Stimulated activated CD4-positive, alpha-beta T cell treated with anti-CD3 and anti-CD28 coated beads, TNF-alpha, amount 100 ng/mL, for 24 hours (primary cell): ENCODE measurements at places on chromosomes 16 and 17.

DNA sequence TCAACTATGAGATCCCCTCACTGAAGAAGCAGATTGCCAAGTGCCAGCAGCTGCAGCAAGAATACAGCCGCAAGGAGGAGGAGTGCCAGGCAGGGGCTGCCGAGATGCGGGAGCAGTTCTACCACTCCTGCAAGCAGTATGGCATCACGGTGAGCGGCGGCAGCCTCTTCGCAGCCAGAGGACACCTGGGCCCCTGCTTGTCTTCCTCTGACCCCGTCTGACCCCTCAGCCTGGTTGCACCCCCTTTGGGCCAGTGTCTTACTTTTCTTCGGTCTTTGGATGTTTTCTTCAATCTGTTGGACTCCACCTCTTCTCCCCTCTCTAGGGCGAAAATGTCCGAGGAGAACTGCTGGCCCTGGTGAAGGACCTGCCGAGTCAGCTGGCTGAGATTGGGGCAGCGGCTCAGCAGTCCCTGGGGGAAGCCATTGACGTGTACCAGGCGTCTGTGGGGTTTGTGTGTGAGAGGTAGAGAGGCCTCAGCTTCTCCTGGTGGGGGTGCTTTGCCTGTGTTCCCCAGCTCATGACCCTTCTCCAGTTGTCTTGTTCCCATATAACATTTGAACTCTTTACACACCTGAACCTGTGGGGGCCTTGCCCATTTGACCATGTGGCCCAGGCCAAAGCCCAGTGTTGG lies 4.4 kb downstream of the CDK5RAP3 start:
- DNase-seq, result no peak

DNA sequence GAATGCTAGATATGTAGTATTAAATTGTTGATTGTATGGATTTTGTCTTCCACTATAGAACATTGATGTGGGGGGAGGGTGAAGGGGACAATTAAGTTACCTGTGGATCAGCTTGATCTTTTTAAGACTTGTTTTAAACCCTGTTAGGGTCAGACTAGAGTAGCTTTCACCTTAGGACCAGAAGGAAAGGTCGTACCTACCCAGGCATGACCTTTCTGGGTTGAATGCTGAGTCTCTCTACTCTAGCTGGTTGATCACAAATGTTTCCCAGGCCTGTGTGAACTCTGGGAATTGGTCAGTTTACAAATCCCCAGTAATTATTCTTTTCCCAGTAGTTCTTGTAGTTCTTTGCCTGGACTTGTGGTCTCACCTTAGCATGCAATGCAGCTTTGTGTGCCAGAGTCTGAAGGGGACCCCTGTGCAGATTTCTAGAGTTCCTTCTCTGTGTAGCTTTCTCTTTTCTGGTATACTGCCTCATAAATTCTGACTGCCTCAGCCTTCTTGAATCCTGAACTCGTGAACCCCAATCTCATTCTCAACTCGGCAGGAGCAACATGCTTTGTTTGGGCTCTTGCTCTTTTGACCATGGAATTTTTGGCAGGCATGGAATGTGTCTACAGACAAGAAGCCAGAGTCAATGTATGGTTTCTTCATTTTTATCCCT lies 54.1 kb downstream of the VMP1 start:
- no peak for DNase-seq

DNA sequence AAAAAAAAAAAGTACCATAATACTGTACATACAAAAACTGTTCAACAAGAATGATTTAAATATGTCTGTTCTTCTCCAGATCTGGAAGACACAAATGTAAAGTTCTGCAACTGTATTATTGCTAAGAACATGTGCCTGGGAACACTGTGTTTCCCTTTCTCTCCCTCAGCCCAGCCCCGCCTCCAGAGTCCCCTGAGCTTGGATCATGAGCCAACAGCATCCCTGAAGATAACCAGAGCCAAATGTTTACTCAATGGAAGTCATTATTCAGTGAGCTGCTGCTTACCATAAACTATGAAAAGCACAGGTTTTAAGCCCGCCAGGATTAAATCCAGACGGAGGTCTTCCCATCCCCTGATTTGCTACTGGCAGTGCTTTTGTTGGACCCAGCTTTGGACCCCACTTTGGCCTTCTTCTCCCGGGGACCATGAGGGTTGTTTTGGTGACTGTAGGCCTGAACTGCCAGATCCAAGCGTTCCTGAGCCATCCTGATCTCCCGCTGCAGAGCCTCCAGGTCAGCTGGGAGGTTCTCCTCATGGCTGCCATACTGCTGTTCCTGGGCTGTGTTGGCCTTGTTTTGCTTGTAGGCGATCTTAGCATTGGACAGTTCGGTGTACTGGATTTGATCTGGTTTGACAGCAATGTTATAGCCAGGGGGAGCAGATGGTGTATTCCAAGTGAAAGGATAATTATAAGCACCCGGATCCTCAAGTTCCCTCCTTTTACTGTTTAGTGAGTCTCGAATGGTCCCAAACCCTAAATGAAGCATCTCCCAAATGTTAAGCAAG lies 25.6 kb downstream of the GJC1 start:
- no peak for DNase-seq

DNA sequence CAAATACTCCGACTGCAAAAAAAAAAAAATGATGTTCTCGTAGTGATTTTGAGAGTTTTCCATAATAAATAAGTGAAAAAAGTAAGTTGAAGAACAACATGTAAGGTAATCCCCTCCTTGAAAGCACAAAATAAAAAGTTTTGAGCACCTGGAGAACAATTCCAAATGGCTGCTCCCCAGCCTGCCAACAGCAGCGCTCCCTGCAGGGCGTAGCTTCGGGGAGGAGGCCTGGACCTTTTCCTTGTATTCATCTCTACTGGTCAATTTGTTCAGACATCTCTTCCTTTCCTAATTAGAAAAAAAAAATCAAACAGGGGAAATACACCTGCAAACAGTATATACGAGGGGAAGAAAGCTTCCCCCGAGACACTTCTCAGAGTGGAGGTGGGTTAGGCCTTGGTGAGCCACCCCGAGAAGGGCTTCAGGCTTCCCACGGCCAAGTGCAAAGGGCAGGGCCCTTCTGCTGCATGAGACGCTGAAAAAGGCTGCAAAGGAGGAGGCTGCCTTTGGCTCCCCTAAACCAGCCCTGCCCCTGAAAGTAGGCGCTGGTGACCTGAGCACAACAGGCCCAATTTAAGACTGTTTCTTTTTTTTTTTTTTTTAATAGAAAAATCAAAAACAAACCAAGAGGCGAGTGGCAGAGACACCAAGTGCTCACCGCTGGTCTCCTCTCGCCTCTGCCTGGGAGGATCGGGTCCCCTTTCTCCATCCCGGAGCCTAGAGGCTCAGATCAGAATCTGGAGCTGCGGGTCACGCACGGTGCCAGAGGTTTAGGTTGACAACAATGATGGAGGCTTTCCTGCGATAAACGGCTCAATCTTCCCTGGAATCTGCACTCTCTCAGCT lies 193.1 kb upstream of the FOXF1 start:
- DNase-seq, result no peak

DNA sequence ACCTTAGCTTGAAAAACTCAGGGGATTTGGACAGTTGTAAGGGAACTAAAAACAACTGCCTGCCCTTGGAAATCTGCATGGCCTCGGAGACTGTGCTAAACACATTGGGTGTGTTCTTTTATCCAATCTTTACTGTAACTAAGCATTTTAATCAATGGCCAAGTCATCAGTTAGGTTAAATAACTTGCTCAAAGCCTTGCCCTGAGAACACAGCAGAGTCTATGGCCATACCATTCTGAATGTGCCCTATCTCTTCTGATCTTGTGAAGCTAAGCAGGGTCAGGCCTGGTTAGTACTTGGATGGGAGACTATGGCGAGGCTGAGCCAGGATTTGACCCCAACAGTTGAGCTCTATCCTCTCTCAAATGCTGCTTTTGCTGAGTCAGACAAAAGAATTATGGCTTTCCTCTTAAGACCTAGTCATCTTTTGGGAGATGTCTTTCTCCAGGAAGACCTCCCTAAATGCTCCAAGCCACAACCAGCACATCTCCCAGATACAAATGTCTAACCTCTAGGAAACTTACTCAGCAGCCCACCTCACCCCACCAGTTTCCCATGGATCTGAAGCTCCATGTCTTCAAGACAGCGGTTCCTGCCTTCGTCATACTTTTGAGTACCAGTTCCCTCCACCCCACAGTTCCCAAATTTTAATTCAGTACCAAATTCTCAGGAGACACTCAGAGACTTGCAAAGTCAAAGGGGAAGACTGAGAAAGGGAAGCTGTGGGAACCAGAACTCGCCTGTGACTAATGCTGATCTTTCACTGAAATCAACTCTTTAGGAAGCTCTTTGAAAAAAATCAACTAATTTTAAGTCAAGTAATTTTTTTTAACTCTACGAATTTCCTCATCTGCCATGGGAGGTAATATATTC lies 336.1 kb downstream of the MAF start:
- DNase-seq, result no peak

- no peak for DNase-seq
Observed at GRCh38 chr17:17884391-17885357, 47.9 kb upstream of the SREBF1 start.

- no peak for DNase-seq
Observed at GRCh38 chr16:52499060-52499440, 47.9 kb downstream of the TOX3 start.

GRCh38 chr16:17252701-17253100 lies 218.1 kb downstream of the XYLT1 start:
- no peak for DNase-seq
